ENCODE measurements at places on chromosomes 13 and 19.

GRCh38 chr19:16559780-16560276 lies 12.4 kb downstream of the SLC35E1 start:
- DNase-seq, result no peak

DNA sequence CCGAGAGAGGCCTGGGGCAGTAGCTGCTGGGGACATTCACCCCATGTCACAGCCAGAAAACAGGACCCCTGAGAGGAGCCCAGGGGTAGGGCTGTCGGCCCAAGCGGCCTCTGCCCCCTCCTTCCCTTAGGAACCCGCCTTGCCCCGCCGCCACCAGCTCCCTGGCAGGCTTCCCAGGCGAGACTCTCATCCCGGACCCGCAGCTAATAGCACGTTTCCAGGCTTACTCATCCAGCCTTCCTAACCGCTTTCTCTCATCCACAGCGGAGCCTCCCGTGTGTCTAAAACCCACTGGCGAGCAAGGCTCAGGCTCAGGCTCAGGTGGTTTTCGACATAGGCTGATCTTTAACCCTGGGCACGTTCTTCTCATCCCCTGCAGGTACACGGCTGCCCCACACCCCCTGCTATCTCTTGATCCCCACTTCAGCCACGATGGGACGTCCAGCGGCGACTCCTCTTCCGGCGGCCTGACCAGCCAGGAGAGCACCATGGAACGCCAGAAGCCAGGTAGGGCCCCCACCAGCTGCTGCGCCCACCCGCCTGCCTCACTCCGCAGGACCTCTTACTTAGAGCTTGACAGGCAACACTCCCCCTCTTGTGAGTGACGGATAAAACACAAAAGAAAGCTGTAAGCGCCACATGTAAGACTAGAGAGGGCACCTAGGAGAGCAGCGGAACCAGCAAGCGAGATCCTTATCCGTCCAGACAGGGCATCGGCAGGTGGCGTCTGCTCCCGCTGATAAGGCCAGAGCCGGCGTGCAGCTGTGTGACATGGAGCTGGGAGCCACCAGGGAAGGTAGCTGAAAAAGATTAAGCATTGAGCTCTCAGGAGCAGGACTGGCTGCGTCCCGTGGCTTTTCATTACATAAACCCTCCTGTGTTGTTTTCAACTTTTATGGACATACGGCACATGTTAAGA lies 71.3 kb downstream of the DPF1 start:
- DNase-seq, result no peak

GRCh38 chr19:45973553-45974338 lies at the start of gene NOVA2:
Gene NOVA2, minus strand, starts transcription at chr19:45973865. Its CDS starts 514 bp downstream, at chr19:45973351.
- peak; percentile 86 for DNase-seq

DNA sequence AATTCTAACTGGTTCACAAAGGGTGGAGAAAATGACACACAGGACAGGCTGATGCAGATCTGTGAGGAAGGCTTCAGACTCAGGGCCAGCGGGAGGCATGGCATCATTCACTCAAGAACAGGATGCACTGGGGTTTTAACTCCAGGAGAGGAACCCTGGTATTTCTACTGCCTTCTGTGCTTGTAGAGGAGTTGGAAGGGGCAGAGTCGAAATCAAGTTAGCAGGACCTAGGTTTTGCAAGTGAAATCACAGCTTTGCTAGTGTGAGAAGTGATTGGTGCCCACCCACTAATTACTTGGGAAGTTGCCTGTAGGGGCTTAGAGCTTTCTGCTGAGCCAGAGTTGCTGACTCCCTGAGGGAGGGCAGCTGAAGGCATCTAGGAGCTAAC lies 92.7 kb downstream of the AKAP11 start:
- no peak for DNase-seq

DNA sequence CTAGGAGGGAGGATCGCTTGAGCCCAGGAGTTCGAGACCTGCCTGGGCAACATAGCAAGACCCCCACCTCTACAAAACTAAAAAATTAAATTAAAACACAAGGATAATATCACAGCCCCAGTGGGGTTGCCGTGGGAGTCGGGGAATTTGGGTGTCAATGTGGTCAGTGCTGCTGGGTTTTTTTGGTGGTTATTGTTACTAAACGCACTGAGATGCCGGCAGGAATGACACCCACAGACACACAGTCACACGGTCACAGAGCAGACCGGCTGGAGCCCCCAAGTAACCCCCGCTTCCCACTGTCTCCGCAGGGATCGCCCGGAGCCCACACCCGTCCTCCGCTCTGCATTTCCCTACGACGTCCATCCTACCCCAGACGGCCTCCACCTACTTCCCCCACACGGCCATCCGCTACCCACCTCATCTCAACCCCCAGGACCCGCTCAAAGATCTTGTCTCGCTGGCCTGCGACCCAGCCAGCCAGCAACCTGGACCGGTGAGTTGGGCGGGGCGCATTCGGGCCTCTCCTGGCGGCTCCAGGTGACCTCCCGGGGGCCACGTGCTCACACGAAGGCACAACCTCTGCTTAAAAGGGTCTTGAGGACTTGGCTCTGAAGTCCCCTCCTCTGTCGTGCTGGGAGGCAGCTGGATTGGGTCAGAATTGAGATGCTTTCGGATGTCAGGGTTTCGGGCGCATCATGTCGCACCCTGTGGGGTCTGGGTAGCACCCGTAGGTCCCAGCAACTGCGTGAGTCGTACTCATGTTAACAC lies 28.0 kb downstream of the SMIM24 start:
- DNase-seq, result no peak

DNA sequence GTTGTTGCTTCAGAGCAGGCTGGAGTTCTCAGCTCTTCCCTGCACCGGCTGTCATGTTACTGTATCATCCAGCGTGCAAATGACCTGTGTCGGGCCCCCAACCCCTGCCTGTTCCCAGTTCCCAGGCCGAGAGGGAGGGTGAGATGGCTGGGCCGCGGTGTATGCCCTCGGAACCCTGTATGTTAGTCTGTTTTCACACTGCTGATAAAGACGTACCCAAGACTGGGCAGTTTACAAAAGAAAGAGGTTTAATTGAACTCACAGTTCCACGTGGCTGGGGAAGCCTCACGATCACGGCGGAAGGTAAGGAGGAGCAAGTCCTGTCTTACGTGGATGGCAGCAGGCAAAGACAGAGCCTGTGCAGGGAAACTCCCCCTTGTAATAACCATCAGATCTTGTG lies 10.9 kb downstream of the TMEM255B start:
- DNase-seq, result no peak

GRCh38 chr19:54430306-54431254 lies 15.3 kb downstream of the TTYH1 start:
- peak; percentile 54 for DNase-seq

DNA sequence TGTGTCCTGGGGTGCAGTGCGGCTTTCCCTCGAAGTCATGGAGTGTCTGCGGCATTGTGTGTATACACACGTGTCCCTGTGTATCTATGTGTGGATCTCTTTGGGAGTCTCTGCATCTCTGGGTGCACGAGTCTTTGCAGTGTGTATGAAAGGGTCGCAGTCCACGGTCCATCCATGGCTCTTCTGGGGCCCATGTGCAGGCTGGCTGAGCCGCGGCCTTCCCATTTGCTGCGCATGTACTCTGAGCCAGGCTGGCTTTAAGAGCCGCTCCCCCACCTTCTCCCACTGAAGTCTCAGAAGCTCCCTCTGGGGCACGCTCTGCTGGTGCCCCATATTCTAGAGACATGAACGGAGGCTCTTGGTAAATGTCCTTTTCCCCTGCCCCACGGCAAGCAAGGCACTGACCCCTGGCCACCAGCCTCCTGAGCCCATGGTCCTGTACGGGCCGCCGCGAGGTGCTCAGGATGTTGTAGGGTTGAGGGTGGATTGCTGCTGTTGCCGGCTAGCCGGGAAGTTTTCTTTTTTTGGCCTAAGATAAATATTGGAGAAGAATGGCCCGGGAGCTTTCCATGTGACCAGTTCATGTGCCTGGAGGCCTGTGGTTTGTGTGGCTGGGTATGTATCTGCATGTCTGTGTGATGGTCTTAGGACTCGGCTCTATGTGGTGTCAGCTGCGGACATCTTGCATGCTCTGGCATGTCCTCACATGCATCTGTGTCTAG lies 31.9 kb downstream of the PAK4 start:
- no peak for DNase-seq

DNA sequence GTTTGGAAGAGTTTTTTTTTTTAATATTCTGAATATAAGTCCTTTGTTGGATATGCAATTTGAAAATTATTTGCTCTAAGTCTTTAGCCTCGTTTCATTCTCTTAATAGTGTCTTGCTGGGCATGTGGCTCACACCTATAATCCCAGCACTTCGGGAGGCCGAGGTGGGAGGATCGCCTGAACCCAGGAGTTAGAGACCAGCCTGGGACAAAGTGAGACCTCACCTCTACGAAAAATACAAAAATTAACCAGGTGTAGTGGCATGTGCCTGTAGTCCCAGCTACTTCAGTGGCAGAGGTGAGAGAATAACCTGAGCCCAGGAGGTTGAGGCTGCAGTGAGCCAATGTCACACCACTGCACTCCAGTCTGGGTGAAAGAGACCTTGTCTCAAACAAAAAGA lies 87.3 kb upstream of the UBAC2 start:
- DNase-seq, result no peak

DNA sequence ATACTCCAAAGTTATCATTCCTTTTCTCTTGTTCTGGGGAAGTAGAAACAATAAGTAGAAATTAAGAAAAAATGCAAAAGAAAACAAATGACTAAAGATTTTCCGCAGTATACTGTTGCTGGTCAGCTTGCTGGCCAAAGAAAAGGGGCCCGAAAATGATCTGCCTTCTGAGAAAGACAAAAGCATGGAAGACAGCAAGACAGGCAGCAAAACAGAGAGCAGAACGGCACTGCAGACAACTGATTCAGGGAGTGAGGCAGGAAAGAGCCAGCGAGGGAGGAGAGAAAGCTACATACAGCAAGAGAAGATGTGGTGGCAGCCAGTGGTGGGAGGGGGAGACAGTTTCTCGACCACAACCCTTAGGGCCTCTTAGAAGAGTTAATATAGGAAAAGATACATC lies 5.3 kb upstream of the DOCK9 start:
- DNase-seq, result no peak

DNA sequence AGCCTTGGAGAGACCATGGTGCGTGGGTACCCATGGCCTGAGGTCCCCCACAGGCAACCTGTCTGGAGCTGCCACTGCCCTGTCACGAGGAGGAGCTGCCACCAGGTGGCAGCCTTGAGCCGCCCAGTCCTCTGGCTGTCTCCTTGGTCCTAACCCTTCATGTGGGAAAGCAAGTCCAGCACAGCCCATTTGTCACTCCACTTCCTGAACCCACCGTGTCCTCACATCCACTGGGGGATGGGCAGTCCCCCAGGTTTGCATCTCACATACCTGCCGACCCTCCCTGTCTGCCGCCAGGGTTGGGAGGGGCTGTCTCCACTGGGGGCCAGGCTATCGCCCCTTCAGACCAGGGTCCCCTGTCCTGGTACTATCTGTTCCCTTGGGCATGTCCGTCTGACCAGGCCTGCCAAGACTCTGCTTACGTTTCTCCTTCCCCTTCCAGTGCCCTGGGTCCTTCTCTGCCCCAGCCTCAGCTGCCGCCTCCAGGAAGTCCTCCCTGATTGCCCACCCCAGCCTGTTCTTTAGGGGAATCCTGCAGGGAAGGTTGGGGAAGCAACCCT lies 4.5 kb downstream of the FAM174C start:
- peak; percentile 65 for DNase-seq

GRCh38 chr19:43643326-43643725 lies 3.7 kb upstream of the CADM4 start:
- no peak for DNase-seq

DNA sequence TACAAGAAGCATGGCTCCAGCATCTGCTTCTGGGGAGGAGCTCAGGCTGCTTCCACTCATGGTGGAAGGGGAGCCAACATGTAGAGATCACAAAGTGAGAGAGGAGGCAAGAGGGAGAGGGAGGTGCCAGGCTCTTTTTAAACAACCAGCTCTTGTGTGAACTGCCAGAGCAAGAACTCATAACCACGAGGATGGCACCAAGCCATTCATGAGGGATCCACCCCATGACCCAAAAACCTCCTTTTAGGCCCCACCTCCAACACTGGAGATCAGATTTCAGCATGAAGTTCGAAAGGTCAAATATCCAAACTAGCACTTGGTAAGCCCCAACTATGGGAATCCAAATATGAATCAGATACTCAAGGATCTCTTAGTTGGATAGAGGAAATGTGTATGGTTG lies 131.2 kb downstream of the RXFP2 start:
- DNase-seq, result no peak

DNA sequence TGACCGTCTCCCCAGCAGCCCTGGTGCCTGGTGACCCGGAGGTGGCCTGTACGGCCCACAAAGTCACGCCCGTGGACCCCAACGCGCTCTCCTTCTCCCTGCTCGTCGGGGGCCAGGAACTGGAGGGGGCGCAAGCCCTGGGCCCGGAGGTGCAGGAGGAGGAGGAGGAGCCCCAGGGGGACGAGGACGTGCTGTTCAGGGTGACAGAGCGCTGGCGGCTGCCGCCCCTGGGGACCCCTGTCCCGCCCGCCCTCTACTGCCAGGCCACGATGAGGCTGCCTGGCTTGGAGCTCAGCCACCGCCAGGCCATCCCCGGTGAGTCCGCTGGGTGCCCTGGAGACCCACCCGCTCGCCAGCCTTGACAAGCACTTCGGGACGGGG lies 2.2 kb downstream of the MADCAM1 start:
- no peak for DNase-seq

- DNase-seq, result no peak
Measured at GRCh38 chr13:106471957-106472543, 63.4 kb downstream of the EFNB2 start.

- no peak for DNase-seq
Measured at GRCh38 chr19:49475995-49476880, 2.2 kb downstream of the FLT3LG start.

DNA sequence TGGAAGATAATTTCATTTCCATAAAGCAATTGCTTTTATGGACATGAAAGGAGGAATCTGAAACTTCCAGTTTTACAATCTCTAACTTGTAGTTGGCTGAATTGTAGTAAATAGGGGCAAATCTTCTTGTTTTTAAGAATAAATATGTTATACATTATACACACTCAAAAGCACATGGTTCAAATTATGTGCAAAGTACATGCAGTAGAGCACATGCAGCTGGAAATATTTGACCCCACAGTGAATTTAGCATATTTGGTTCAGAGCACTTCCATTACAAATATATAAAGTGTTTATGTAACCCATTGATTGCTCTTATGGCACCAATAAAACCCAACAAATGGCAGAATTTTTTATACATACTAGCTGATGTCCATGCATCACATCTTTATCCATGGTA lies 180.5 kb downstream of the IRS2 start:
- DNase-seq, result no peak

GRCh38 chr13:33072282-33072681 lies 56.1 kb downstream of the KL start:
- no peak for DNase-seq

DNA sequence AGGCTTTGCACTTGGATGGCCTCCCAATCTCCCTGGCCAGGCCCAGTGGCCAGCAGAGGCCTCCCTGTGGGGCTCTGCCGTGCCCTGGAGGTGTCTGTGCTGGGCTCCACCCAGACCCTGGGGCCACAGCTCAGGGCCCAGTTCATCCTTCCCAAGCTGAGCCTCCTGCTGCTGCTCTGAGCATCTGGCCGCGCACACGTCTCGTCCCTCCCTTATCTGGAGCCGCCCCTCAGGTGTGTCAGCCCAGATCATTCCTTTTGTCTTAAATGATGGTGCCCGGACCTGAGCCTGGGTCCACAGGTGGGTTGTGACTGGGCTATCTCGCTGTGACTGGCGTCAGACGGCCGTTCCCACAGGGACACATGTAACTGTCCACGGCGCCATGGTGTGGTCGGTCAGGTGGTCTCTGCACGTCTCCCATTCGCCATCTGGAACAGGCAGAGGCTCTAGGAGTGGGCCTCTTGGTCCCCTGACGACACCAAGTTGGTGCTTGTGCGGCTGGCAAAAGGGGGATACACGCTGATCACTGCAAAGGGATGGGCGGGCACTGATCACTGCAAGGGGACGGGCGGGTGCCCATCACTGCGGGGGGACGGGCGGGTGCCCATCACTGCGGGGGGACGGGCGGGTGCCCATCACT lies 14.3 kb upstream of the ZNF554 start:
- no peak for DNase-seq

- DNase-seq, result no peak
Measured at GRCh38 chr13:102974317-102975087, 91.7 kb downstream of the SLC10A2 start.
